ENCODE measurements at places on chromosomes 13 and 19.
A peak's percentile ranks its signal among the peaks of the same experiment; 100 is the strongest.

- no peak for DNase-seq
These were observed 1899.8 kb downstream of the PCDH9 start for GRCh38 chr13:65330287-65330686.

DNA sequence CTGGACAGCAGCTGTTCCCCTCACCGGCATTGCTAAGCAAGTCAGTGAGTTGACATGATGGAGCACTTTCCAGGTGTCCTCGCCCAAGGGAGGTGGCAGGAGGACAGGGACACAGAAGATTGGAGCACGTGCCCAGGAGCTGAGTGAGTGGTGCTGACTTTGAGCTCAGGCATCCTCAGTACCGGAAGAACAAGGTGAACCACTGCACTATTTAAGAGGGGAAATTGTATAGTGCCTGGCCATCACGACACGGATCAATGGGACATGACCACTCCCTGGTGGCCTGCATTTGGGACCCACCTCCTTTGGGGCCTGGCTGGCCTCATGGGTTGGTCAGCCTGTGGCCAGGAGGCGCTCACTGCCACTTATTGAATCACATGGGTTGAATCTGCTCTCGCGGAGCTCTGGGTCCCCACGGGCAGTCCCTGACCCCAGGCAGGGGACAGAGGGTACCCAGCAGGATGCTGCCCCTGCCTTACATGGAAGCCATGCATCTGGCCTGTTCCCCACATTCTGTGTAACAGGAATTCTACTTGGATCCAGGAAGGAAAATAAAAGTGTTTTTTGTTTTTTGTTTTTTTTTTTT is 206.9 kb upstream of the ZNF536 start:
- no peak for DNase-seq

- peak; percentile 61 for DNase-seq
These were observed 28.8 kb downstream of the EPN1 start for GRCh38 chr19:55703790-55704215.

- no peak for DNase-seq
These were observed 140.2 kb downstream of the KLF5 start for GRCh38 chr13:73198991-73199411.

- DNase-seq: no peak
These were observed 19.3 kb downstream of the CEACAM1 start for GRCh38 chr19:42508892-42509444.

GRCh38 chr19:6472713-6473112 is 8.6 kb downstream of the CRB3 start:
- no peak for DNase-seq

DNA sequence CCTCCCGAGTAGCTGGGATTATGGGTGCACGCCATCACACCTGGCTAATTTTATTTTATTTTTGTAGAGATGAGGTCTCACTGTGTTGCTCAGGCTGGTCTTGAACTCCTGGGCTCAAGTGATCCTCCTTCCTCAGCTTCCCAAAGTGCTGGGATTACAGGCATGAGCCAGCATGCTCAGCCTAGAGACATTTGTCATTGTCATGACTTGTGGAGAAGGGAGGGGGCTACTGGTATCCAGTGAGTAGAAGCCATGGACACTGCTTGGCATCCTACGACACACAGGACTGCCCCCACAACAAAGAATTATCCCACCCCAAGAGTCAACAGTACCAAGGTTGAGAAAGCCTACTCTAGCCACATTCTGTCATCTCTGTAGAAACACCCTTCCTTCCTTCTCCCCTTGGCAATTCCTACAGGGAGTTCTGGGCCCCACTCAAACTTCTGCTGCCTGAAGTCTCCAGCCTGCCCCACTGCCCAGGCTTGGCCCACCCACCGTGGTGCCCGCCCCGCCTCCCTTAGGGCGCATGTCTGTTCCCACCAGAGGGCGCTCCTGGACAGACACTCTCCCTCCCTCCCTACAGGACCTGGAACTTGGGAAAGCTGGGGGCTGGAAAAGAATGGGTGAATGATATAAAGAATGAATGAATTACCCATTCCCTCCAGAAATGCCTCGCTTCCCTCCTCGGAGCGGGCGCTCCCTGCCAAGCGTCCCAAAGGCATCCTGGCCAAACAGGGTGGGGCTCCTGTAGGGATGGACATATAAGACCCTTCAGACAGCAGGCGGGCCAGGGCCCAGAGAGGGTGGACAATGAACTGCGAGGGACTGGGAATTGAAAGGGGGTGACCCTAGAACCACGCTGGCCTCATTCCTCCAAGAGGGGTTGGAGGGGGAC is 5.5 kb upstream of the EMP3 start:
- peak; percentile 84 for DNase-seq

DNA sequence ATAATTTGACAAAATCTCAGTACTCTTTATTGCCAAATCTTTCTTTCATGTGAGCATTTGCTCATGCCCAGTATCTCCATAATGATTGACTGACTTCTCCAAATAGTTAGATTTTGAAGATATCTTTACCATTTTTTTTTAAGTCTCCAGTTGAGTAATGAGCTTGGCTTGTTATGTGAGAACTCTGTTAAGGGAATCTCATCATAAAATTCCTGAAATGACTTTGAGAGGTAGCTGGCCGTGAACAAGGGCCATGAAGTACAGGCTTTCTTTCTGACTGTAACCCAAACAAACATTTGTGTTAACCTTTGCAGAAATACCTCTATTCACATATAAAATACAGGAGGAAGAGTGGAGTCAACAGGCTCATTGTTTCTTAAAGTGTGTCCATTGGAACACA is 449.7 kb downstream of the IRS2 start:
- DNase-seq: no peak

All from activated CD4-positive, alpha-beta T cell treated with anti-CD3 and anti-CD28 coated beads, Interleukin-2, Interleukin-6, amounts not matched to agents 100 ng/mL and 50 ng/mL, durations not matched to agents 16 hours and 8 hours (primary cell).